Kidney (tissue), 22 donors: ENCODE measurements at places on chromosomes 3 and 15. TPM values are rescaled to one million over a fixed set of nuclear protein-coding genes. Genes with fewer than 3 reads are reported as not detected.

Gene IMPDH2
- total RNA-seq: 132 TPM

Gene NUP210
- 22.9 TPM for total RNA-seq

- H3K27ac ChIP-seq: no peak overlapping the region
- no peaks in the 10 kb centered on the region for H3K36me3 ChIP-seq
- no peak for DNase-seq
- H3K4me1 ChIP-seq: no peaks in the 10 kb centered on the region
- H3K4me3 ChIP-seq: no peak overlapping the region
Observed at GRCh38 chr3:89252016-89252415, 144.6 kb downstream of the EPHA3 start.

Gene ATP13A5
- not detected for total RNA-seq

- H3K36me3 ChIP-seq: no peaks in the 10 kb centered on the region
- H3K27ac ChIP-seq: peak overlapping the region; percentile 68
- H3K27me3 ChIP-seq: no peaks in the 10 kb centered on the region
Observed at GRCh38 chr3:10600296-10600714, 94.9 kb upstream of the ATP2B2 start.

GRCh38 chr3:189756582-189757078 is 125.4 kb downstream of the TP63 start:
- no peaks in the 10 kb centered on the region for H3K4me1 ChIP-seq
- H3K4me3 ChIP-seq: no peak overlapping the region
- H3K27me3 ChIP-seq: no peaks in the 10 kb centered on the region
- DNase-seq: no peak
- no peaks in the 10 kb centered on the region for H3K36me3 ChIP-seq
- no peak overlapping the region for H3K27ac ChIP-seq

Gene TRAT1
- 1.9 TPM for total RNA-seq

DNA sequence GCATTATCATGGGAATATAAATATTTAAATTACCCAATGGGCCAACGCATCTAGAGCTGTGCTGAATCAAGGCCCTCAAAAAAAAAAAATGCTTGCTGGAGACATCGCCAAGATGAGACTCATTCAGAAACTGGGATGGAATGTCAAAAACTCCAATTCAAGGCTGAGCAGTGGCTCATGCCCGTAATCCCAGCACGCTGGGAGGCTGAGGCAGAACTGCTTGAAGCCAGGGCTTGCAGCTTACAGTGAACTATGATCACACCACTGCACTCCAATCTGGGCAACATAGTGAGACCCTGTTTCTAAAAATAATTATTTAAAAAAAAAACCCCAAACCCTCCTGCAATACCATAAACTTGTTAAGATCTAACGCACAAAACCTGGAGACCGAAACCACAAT is 3.1 kb upstream of the CACNA1D start:
- DNase-seq: no peak
- no peaks in the 10 kb centered on the region for H3K27me3 ChIP-seq
- H3K36me3 ChIP-seq: no peaks in the 10 kb centered on the region
- peaks cover 11% of the 10 kb centered on the region for H3K4me1 ChIP-seq
- no peak overlapping the region for H3K4me3 ChIP-seq
- no peak overlapping the region for H3K27ac ChIP-seq

Gene RAB5A
- 76.9 TPM for total RNA-seq

DNA sequence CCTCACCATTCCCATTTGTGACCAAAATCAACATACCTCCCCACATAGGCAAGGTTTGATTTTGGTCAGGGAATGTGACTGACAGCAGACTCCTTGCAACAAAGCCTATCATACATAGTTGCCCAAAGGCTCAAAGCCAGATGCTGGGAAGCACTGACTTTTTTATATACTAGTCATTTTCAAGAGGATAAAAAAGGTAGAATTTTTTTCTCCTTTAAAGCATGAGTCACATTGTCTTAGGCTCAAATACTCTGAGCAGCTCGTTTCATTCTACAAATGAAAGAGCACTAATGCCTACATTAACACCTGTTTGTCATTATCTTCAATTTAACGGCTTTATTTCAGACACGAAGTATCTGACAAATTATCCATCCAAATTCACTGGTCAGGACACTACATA is 36.2 kb downstream of the ICE2 start:
- no peak for DNase-seq
- no peaks in the 10 kb centered on the region for H3K27me3 ChIP-seq
- no peaks in the 10 kb centered on the region for H3K4me1 ChIP-seq
- no peak overlapping the region for H3K4me3 ChIP-seq
- H3K27ac ChIP-seq: no peak overlapping the region

DNA sequence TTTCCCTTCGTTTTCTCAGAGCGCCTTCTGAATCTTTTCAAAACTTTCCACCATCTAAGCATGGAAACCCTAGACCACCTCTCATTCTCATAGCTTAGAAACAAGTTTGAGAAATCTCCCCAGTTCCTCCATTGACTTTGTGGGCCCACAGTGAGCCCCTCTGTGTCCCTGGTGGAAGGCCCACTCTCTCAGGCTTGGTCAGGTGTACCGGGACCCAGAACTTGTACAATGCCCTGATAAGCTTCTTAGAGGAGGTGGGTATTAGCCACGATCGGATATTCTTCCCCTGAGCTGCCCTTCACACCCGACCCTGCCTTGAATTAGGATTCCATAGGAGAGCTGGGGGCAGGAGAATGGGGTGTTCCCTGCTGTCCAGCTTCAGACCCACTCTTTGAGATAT is at the start of gene SLC24A1:
TSS of gene SLC24A1 (plus strand) at position 301 of the 400 bp plus-strand sequence. CDS start 2,143 bp downstream, outside the sequence.
- DNase-seq: no peak
- H3K27ac ChIP-seq: no peak within 1 kb of the TSS
- H3K4me1 ChIP-seq: no peaks in the 10 kb centered on the region
- no peaks in the 10 kb centered on the region for H3K27me3 ChIP-seq

GRCh38 chr3:15923640-15924405 is 126.0 kb upstream of the ANKRD28 start:
- DNase-seq: no peak
- no peaks in the 10 kb centered on the region for H3K27me3 ChIP-seq
- no peak overlapping the region for H3K4me3 ChIP-seq
- H3K4me1 ChIP-seq: no peaks in the 10 kb centered on the region
